ENCODE measurements at places on chromosomes 6 and 20. TPM values are rescaled to one million over a fixed set of nuclear protein-coding genes. Genes with fewer than 3 reads are reported as not detected.

The SLC52A3 gene
- 8.8 TPM for polyA plus RNA-seq

GRCh38 chr6:28769626-28770402 is 154.0 kb downstream of the TRIM27 start:
- peaks cover 81% of the 10 kb centered on the region for H3K27me3 ChIP-seq
- H3K36me3 ChIP-seq: no peaks in the 10 kb centered on the region
- no peak overlapping the region for H3K4me3 ChIP-seq

GRCh38 chr6:43608807-43609206 is 20.3 kb downstream of the GTPBP2 start:
- no peak overlapping the region for H3K27ac ChIP-seq
- no peak overlapping the region for H3K4me3 ChIP-seq
- H3K36me3 ChIP-seq: no peaks in the 10 kb centered on the region
- no peaks in the 10 kb centered on the region for H3K4me1 ChIP-seq
- no peak for DNase-seq

DNA sequence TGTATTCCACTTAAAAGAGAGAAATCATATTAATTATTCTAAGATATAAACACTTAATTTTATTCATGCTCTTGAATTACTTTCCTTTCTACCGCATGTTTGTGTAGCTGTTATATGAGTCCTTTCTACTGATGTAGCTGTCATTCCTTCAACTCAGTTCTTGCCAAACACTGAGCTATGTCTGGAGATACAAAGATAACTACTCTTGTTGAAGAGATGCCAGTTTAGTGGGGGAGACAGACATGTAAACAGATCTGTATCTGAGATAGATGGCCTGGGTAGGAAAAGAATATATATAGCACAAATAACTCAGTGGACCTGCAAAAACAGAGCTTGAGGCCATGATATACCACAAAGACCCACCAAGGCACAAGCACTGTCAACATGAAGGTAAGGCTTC is 157.3 kb downstream of the BTBD9 start:
- H3K27ac ChIP-seq: no peak overlapping the region
- H3K36me3 ChIP-seq: no peaks in the 10 kb centered on the region
- no peak for DNase-seq
- no peak overlapping the region for H3K4me3 ChIP-seq

- no peak for DNase-seq
- H3K27me3 ChIP-seq: no peaks in the 10 kb centered on the region
- H3K27ac ChIP-seq: no peak overlapping the region
- H3K36me3 ChIP-seq: no peaks in the 10 kb centered on the region
- H3K4me1 ChIP-seq: peaks cover 8% of the 10 kb centered on the region
- no peak overlapping the region for H3K4me3 ChIP-seq
Observed at GRCh38 chr20:17895641-17896171, 72.9 kb downstream of the SNX5 start.

DNA sequence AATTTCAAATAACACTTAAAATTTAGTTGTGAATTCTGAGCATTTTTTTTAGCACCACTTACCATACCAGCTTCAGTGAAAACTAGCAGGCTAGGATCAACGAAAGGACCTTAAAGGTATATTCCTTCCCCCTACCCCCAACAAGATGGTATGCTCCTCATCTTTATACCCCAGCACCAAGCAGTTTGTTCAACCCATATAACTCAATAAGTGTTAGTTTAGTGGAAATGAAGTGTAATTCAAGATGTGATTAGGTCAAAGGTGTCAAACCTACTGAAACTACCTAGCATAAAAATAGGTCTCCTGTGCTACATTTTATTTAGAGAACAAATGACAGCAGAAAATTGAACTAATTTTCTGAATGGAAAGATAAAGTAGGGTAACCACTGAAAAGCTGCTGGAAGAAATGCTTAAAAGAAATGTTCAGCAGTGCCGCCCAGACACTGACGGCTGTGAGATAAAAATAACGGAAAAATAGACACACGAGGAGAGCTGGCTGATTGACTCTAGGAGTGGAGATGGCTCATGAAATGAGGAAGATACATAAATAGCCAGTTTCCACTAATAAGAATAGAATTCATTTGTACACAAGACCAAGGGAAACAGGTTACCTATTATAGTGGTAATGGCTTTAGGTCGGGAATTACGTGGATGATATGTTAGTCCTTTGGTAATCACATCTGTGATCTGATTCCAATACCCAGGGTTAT is 94.8 kb downstream of the IPCEF1 start:
- no peak overlapping the region for H3K27ac ChIP-seq
- no peaks in the 10 kb centered on the region for H3K4me1 ChIP-seq
- H3K4me3 ChIP-seq: no peak overlapping the region
- H3K36me3 ChIP-seq: no peaks in the 10 kb centered on the region
- DNase-seq: no peak

DNA sequence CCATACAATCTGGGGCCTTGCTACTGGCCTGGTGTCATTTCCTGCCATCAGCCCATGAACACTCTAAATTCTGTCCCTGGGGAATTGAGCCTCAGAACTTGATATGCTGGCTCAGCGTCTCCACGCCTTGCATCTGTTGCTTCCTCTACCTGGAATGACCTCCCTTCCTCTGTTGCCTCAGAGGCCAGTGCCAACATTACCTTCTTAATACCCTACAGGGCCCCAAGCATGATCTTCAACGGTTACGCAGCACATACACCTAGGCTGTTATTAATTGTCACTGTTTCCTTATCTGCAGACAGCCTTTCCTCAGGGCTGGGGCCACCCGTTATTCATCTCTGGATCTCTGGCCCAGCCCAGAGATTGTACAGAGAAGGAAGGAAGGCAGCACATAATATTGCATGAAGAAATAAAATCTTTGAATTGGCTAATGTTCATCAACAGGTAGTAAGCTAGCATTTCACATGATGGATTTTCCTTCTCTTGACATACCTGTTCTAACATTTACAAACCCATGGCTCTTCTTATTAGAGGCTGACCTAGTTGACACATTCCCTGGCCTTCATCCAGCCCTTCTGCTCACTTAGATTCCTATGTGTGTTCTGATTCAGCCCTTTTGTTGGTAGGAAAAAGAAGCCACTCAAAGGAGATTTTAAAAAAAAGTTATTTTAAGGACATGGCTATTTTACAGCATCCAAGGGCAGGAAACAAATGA is 8.4 kb upstream of the RNF182 start:
- H3K4me1 ChIP-seq: peaks cover 45% of the 10 kb centered on the region
- peak overlapping the region; percentile 17 for H3K27ac ChIP-seq
- H3K4me3 ChIP-seq: no peak overlapping the region
- DNase-seq: peak; percentile 85
- no peaks in the 10 kb centered on the region for H3K27me3 ChIP-seq

The RIPOR2 gene
- polyA plus RNA-seq: 3.1 TPM

DNA sequence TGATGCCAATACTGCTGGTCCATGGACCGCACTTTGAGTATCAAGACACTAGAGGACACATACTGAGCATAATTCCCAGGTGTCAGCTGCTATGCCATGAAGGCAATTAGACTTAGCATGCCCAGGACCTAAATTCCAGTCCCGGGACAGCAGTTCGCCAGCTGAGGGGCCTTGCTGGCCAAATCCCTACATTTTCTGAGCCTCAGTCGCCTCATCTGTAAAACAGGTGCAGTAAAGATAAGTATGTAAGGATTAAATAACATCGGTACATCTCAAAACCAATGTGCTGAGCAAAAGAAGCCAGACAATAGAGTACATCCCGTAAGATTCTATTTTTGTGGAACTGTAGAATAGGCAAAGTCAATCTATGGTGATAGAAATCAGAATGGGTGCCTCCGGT is 1.0 kb downstream of the BFSP1 start:
- H3K27me3 ChIP-seq: no peaks in the 10 kb centered on the region
- DNase-seq: no peak
- H3K27ac ChIP-seq: no peak overlapping the region
- H3K4me3 ChIP-seq: no peak overlapping the region
- H3K4me1 ChIP-seq: no peaks in the 10 kb centered on the region

DNA sequence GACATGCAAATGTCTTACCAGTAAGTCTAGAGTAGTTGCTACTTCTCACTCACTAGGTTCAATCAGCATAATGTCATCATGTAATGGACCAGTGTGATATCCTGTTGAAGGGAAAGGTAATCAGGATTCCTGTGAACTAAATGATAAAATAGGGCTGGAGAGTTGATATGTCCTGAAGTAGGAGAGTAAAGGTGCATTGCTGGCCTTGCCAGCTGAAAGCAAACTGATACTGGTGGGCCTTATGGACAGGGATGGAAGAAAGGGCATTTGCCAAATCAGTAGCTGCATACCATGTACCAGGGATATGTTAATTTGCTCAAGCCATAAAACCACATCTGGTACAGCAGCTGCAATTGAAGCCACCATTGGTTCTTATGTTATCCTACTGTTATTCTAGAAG is 37.5 kb upstream of the IYD start:
- H3K36me3 ChIP-seq: no peaks in the 10 kb centered on the region
- H3K27ac ChIP-seq: no peak overlapping the region
- H3K27me3 ChIP-seq: no peaks in the 10 kb centered on the region

DNA sequence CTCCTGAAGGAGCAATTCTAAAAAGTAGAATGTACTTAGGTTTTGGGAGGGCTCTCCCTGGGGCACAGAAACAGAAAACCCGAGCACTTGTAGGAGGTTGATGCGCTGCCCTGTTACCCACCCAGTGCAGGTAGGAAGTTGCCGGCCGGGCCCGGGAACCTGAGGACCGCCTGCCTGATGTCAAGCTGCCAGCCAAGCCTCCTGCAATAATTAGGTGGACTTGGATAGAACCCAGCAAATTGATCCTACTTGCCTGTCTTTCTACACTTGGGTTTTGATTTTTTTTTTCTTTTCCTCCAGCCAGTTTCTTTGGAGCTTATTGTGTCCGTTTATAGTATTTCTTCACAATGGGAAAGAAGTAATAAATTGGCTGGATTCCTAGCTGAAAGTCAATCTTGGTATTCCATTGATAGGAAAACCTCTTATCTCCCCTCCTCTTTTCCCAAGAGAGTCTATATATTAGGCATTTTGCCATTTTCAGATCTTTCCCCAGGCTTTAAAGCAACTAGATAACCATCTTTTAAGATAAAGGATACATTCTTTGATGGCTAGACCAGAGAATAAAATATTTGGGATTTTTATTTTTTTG is 78.3 kb upstream of the FYN start:
- H3K27me3 ChIP-seq: peaks cover 19% of the 10 kb centered on the region
- no peaks in the 10 kb centered on the region for H3K36me3 ChIP-seq
- no peak overlapping the region for H3K27ac ChIP-seq
- no peak for DNase-seq

DNA sequence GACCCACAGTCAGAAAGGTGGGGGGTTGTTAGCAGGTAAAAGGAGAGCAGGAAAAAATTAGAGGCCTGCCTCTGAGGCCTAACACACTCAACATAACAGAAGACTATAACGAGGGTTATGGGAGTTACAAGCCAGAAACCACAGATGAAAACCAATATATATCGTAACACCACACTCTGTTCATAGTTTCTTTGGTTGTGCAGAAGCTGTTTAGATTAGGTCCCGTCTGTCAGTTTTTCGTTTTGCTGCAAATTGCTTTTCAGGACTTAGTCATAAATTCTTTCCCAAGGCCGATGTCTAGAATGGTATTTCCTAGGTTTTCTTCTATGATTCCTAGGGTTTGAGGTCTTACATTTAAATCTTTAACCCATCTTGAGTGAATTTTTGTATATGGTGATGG is 3.7 kb upstream of the MAP3K5 start:
- H3K4me1 ChIP-seq: peaks cover 6% of the 10 kb centered on the region
- H3K27me3 ChIP-seq: no peaks in the 10 kb centered on the region
- no peak for DNase-seq
- H3K27ac ChIP-seq: no peak overlapping the region
- H3K36me3 ChIP-seq: no peaks in the 10 kb centered on the region

- DNase-seq: peak; percentile 6
- H3K4me3 ChIP-seq: no peak overlapping the region
- no peaks in the 10 kb centered on the region for H3K27me3 ChIP-seq
- H3K27ac ChIP-seq: no peak overlapping the region
- no peaks in the 10 kb centered on the region for H3K36me3 ChIP-seq
Observed at GRCh38 chr6:45001663-45002062, 326.5 kb upstream of the RUNX2 start.

The CPXM1 gene
- 0.54 TPM for polyA plus RNA-seq

The GRM1 gene
- polyA plus RNA-seq: not detected

GRCh38 chr6:43851204-43851865 is 81.3 kb downstream of the VEGFA start:
- H3K4me1 ChIP-seq: no peaks in the 10 kb centered on the region
- H3K27ac ChIP-seq: no peak overlapping the region
- no peaks in the 10 kb centered on the region for H3K27me3 ChIP-seq
- H3K4me3 ChIP-seq: no peak overlapping the region
- DNase-seq: peak; percentile 38
- no peaks in the 10 kb centered on the region for H3K36me3 ChIP-seq

The RNF144B gene
- 3.6 TPM for polyA plus RNA-seq

- no peak overlapping the region for H3K4me3 ChIP-seq
- no peaks in the 10 kb centered on the region for H3K36me3 ChIP-seq
- peaks cover 2% of the 10 kb centered on the region for H3K4me1 ChIP-seq
- no peak overlapping the region for H3K27ac ChIP-seq
Observed at GRCh38 chr6:78808356-78808891, 58.9 kb upstream of the IRAK1BP1 start.

The EGFL8 gene
- polyA plus RNA-seq: 11.6 TPM

- no peaks in the 10 kb centered on the region for H3K4me1 ChIP-seq
- DNase-seq: no peak
- H3K36me3 ChIP-seq: no peaks in the 10 kb centered on the region
- H3K4me3 ChIP-seq: no peak overlapping the region
Observed at GRCh38 chr6:168190014-168190405, 111.0 kb upstream of the FRMD1 start.

DNA sequence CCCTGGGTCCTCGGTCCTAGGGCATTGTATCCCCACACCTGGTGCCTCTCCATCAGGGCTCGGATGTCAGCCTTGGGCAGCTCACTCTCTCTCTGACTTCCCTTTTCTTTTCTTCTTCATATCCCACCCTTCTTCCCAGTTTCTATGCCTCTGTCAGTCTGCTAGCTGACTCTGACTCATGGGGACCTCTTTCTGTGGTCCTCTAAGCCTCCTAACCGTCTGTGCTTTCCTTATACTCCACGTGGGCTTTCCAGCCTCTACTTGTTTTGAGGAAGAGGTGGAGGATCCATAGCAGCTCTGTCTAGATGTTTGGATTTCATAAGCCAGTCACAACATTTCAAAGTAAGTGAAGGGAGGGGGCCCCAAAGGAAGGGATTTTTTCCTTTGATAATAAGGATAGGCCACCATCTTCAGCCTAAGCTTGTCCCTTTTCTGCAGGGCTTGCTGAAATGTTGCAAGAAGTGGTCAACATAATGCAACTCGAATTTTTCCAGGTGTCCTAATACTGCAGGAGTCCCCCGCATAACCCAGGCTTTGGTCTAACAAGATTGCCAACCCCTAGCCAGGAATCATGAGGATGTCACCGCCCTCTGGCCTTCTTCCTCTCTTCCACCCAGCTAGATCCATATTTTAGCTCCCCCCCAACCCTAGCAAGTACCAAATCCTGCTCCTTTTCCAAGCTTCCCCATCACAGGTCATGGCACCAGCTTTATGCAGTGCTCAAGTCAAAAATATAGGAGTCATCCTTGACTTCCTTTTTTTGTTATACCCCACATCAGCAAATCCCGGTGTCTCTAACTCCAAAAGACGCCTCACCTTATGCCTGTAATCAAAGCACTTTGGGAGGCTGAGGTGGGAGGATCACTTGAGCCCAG is 8.7 kb upstream of the PLTP start:
- no peaks in the 10 kb centered on the region for H3K4me1 ChIP-seq
- H3K27ac ChIP-seq: peak overlapping the region; percentile 83
- no peaks in the 10 kb centered on the region for H3K27me3 ChIP-seq
- no peak for DNase-seq

Data from small intestine (tissue), 16 donors.